Tongue (tissue), 3 donors: ENCODE measurements at places on chromosomes 6 and 20. TPM values are rescaled to one million over a fixed set of nuclear protein-coding genes. Genes with fewer than 3 reads are reported as not detected.

- peak; percentile 71 for DNase-seq
Measured at GRCh38 chr6:83057705-83058321, 7.8 kb downstream of the UBE3D start.

- no peak for DNase-seq
Measured at GRCh38 chr6:121223930-121224329, 110.3 kb downstream of the TBC1D32 start.

The CASS4 gene
- total RNA-seq, result 2.8 TPM

DNA sequence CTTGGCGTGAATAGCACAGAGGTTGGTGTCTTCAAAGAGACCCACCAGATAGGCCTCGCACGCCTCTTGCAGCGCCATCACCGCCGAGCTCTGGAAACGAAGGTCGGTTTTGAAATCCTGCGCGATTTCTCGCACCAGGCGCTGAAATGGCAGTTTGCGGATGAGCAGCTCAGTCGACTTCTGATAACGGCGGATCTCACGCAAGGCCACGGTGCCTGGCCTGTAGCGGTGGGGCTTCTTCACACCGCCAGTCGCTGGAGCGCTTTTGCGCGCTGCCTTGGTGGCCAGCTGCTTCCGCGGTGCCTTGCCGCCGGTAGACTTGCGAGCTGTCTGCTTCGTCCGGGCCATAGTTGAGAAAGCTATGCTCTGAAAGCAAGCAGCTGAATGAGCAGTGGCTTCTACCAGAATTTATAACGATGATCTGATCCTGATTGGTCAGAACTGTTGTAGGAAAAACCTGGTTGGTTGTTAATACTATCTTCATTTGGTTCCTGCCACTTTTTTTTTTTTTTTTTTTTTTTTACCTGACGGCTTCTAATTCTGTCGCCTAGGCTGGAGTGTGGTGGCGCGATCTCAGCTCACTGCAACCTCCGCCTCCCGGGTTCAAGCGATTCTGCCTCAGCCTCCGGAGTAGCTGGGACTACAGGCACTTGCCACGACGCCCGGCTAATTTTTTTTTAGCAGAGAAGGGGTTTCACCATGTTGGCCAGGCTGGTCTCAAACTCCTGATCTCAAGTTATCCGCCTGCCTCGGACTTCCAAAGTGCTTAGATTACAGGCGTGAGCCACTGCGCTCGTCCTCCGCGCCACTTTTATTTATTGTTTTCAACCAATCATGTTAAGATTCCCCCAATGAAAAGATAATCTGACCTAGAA lies 21.5 kb downstream of the OR2B2 start:
- DNase-seq, result peak; percentile 97

GRCh38 chr6:138959521-138959920 lies 28.5 kb downstream of the REPS1 start:
- no peak for DNase-seq

DNA sequence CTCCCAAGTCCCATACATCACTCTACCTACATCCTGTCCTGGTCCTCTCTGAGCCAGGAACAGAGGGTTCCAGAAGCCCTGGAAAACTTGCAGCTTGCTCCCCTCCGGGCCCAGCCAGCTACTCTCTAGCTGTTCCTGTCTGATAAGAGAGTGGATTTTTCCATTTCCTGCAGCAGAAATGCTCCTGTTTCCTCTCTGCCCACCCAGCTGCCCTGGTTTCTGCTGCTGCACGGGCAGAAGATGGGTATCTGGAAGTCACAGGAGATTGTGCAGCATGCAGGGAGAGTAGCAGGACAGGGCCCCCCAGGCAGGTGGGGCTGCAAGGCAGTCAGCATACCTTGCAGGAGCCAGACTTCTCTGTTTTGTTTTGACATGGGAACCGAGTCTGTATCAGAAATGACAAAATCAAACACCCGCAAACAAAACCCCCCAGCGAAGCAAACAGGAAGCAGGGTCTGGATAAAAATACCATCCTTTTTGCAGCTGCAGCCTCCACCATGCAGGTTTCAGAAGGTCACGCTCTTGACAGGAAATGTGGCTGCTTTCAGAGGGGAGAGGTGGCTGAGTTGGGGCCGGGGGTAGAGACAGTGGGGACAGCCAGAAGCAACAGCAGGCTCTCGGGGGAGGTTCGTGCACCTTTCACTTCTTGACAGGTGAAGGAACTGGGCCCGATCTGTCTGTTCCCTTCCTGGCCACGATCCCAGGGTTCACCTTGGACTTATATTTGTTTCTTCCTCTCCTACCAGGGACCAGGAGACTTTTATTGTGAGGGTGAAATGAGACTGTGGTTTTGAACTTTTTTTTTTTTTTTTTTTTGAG lies 50.8 kb upstream of the FAM83D start:
- DNase-seq, result no peak

DNA sequence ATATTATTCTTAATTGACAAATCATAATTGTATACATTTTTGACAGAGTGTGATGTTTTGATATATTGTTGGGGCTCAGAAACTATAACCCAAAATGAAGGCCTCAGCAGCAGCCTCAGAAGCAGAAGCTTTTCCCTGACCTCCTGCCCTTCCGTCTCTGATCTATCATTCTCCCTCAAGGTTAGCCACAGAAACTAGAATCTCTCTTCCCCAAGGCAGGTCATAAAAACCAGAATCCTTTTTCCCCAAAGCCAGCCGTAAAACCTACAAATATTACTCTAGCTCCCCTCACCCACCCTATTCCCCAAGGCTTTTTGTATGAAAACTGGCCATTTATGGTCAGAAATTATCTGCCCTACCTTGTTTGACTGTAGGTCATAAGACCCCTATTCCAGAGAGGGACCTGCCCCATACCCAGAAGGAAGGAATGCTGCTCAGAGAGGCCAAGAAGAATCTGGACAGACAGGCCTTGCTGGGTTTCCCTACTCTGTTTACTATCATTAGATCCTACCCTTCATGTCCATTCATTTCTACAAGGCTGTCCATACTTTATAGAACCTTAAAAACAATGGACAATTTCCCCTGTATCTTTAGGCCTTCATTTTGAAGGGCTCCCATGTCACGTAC lies 14.5 kb downstream of the OR2B2 start:
- DNase-seq, result no peak

GRCh38 chr6:6006006-6006427 lies 708 bp downstream of the NRN1 start:
- DNase-seq, result peak; percentile 43

DNA sequence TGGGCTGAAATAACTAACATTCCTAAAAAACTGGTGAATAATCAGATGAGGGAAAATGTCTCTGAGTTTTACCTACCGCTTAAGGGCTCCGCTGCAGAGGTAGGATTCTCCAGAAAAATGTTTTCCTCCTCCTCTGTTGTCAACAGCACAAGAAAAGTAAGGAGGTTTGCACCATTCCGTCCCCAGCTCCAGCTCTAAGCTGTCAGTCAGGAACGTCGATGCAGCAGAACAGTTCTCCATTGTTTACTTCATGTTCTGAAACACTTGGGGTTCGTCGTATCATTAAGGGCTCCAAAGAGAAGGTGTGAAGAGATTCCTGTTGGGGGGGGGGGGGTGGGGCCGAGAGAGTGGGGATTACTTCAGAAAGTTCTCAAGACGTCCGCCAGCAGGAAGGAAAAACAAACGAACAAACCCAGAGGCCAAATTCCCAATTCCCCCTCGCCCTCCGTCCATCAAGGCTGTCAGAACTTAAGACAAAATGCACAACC lies 734 bp downstream of the MMS22L start:
- DNase-seq, result no peak

The MOG gene
- total RNA-seq, result not detected

GRCh38 chr20:34023937-34024722 lies 30.4 kb downstream of the RALY start:
- peak; percentile 64 for DNase-seq

The FBXO5 gene
- 16.4 TPM for total RNA-seq

DNA sequence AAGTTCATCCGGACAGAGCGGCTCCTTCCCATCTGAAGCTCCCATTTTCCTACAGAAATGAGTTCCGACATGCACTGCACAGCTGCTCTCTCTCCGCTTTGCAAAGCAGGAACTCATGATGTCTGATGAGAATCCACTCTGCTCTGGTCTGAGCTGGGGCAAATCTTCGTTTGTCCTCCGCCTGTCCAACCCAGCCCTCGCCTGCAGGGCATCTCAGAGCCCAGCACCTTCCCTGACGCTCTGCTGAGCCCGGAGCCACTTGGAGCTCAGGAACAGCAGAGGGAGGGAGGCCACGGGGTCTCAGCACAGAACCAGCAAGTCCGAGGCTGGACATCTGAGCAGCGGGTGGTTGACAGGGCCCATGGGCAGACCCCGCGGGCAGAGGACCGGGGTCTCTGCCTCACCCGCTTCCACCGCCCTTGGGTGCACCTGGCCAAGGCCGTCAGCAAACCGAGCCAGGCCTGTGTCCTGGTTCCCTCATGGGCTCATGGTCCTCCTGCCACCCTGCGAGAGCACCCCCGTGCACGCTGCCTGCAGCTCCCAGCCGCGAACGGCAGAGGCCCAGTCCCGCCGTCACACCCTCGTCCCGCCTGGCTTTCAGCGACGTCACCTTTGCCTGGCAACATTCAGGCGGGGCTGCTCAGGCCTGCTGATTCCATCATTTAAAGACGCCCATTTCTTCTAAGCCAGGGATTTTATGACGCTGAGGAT lies 78.5 kb upstream of the BHLHE23 start:
- DNase-seq, result no peak

The TBPL1 gene
- total RNA-seq, result 12.7 TPM

GRCh38 chr6:35569011-35569461 lies 56.3 kb upstream of the TULP1 start:
- DNase-seq, result no peak

The HCK gene
- 3.7 TPM for total RNA-seq

DNA sequence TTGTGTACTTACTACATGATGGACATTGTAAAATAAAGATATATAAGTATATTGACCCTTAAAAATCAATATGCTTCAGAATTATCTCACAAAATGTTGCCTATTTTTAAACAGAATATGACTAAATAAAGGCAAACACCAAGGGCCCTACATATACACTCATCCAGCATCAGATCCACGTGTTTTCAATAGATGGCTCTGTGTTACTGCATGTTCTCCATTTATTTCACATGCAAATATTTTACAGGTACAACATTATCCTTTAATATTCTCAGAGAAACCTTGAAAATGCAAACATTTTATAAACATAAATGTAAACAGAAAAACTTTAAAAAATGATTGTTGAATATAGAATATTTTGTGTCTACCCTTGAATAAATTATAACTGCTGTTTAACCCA lies 2.9 kb upstream of the KHDRBS2 start:
- no peak for DNase-seq

DNA sequence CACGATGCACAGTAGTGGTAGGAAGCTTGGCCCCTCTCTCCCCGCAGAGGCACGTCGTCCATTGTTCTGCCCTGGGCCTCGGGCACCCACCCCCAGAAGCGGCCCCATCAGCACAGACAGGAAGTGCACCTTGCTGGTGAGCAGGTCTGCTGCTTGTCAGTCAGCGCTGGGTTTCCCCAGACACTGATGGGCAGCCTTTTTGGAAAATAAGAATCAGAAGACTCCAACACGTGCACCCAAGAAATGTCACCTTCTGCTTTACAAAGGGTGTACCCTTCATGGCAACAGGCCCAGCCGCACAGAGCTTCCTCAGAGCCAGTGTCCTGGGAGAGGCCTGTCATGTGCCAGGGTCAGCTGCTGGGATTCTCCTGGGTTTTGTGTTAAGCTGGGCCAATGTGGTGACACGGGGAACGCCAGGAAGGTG lies 34.7 kb upstream of the IRF4 start:
- no peak for DNase-seq

GRCh38 chr6:8017276-8017701 lies 46.9 kb downstream of the BLOC1S5 start:
- DNase-seq, result peak; percentile 17

DNA sequence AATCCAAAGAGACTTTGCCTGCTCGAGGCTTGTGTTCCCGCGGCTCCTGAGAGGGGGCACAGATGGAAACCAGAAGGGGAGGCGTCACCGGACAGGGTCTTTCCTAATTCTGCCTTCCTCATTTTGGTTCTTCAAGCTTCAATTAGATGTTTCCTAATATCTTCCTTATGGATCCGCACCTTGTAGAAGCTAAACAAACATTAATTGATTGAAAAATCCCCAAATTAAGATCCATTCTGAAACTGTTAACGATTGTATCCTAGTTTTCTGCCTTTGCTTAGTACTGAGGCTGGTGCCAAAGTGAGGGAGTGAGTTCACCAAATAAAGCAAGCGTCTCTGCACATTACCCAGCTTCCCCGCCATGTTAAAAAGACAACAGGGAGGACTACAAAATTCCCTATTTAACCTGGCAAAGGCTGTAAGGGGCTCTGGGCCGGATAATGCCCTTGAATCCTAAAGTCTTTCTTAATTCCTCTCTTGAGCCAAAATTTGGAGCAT lies 123.2 kb downstream of the GPX5 start:
- DNase-seq, result no peak

The PLG gene
- total RNA-seq, result not detected

- DNase-seq, result no peak
Measured at GRCh38 chr6:116263353-116263752, 9.5 kb upstream of the TSPYL4 start.
